ENCODE measurements at places on chromosomes 1 and 21.

- H3K27ac ChIP-seq = no peak overlapping the region
- H3K4me1 ChIP-seq = no peaks in the 10 kb centered on the region
- no peak overlapping the region for H3K4me3 ChIP-seq
- H3K27me3 ChIP-seq = no peaks in the 10 kb centered on the region
- H3K36me3 ChIP-seq = peaks cover 21% of the 10 kb centered on the region
Measured at GRCh38 chr1:35622510-35623178, 18.7 kb downstream of the PSMB2 start.

- H3K27ac ChIP-seq = no peak overlapping the region
- no peaks in the 10 kb centered on the region for H3K4me1 ChIP-seq
- no peaks in the 10 kb centered on the region for H3K27me3 ChIP-seq
- H3K4me3 ChIP-seq = no peak overlapping the region
Measured at GRCh38 chr1:93322349-93322748, 23.4 kb upstream of the DR1 start.

DNA sequence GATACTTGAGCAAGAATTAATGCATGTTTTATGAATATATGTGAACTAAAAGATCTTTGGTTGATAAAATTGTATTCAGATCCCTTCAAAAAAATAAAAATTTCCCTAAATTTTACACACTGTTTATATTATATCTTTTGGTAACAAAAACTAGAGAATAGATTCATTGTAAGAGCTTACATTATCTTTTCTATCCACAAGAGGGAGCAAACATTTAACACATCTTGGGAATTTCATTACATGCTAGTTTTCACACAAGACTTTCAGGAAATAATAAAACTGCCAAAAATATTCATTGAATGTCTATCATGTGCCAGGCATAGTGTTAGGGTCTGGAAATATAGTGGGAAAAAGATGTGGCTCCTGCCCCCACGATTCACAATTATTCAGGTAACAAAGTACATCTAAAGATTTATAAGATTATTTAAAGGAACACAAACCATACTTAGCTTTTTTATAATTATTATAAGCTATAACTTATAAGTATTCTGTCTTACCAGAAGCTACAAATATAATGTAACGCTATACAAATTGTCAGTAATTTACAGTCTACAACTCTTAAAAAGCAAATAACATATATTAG, 30.6 kb downstream of the FAF1 start:
- H3K27ac ChIP-seq = no peak overlapping the region
- no peak overlapping the region for H3K4me3 ChIP-seq
- peaks cover 6% of the 10 kb centered on the region for H3K36me3 ChIP-seq
- H3K4me1 ChIP-seq = peaks cover 22% of the 10 kb centered on the region
- no peaks in the 10 kb centered on the region for H3K27me3 ChIP-seq
- no peak for DNase-seq

DNA sequence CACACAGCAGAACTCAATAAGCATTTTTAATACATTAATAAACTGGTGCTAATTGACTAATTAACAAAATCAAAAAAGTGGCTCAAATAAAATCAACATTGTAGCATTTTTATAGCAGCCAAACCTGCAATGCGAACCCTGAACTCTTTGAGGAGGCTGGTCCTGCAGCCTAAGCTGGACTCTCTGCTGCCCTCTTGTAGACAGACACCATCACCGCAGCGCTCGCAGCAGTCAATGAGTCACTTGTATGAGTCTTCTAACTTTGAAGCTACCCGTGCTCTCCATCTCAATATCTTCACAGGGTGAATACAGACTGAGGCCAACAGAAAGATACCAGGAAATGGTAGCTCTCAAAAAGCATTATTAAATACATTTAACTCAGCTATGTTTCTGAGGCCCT, 9.7 kb upstream of the KRTAP7-1 start:
- H3K36me3 ChIP-seq = no peaks in the 10 kb centered on the region
- H3K4me1 ChIP-seq = no peaks in the 10 kb centered on the region
- H3K27me3 ChIP-seq = peaks cover 17% of the 10 kb centered on the region

GRCh38 chr1:74937176-74937575, 197.0 kb upstream of the LHX8 start:
- no peak overlapping the region for H3K4me3 ChIP-seq
- no peaks in the 10 kb centered on the region for H3K27me3 ChIP-seq
- no peaks in the 10 kb centered on the region for H3K36me3 ChIP-seq
- H3K4me1 ChIP-seq = no peaks in the 10 kb centered on the region
- no peak for DNase-seq

DNA sequence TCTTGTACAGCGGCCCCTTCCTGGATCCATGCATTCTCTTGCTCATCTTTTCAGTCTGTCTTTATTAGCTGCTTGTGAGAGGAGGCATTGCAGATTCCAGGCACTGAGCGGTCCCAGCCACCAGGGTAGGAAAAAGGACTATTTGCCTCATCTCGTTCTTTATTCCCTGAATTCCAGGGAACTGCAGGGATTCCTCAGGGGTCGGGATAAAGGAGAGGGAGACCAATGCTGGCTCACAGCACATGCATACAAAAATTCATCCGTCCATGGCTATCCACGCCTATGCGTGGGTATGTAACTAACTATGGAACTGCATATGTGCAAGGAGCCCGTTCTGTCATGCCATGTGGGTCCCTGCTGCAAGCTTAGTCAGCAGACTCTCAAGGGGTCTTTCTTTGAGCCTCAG, 879 bp upstream of the PLPPR5 start:
- peak overlapping the region; percentile 57 for H3K4me3 ChIP-seq
- no peaks in the 10 kb centered on the region for H3K36me3 ChIP-seq
- peaks cover 31% of the 10 kb centered on the region for H3K27me3 ChIP-seq
- H3K4me1 ChIP-seq = peaks cover 5% of the 10 kb centered on the region

- peaks cover 4% of the 10 kb centered on the region for H3K27me3 ChIP-seq
- DNase-seq = no peak
- no peaks in the 10 kb centered on the region for H3K4me1 ChIP-seq
- H3K4me3 ChIP-seq = no peak overlapping the region
Measured at GRCh38 chr1:57747818-57748217, 324.0 kb upstream of the DAB1 start.

- no peaks in the 10 kb centered on the region for H3K36me3 ChIP-seq
- no peaks in the 10 kb centered on the region for H3K27me3 ChIP-seq
- no peak overlapping the region for H3K27ac ChIP-seq
- H3K4me1 ChIP-seq = peaks cover 27% of the 10 kb centered on the region
Measured at GRCh38 chr1:169610108-169610507, 19.8 kb downstream of the SELP start.

DNA sequence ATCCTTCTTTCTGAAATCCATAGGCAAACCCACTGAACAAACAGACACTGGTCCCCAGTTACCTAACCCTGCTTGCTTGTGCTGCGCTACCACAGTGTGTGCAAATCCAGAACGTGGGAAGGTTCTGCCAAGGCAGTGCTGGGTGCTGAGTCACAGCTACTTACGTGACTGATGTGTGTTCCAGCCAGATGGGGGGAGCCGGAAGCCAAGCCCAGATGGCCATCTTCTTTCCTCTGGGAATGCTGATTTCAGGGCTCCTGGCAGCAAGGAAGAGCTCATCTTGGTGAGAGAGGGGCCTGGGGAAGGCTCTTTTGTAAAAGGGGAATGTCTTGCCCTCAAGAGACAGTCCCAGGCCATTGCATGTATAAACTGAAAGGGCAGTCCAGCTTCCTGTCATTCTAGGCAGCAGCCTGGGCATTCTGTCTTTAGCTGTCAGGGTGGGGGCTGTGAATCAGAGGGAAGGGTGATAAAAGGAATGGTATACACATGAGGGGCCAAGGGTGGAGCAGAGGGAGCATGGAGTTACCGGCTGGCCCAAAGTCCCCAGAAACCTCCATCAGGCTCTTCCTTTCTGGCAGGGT, 54.1 kb downstream of the CD46 start:
- peaks cover 47% of the 10 kb centered on the region for H3K4me1 ChIP-seq
- H3K27me3 ChIP-seq = no peaks in the 10 kb centered on the region
- DNase-seq = no peak
- peak overlapping the region; percentile 66 for H3K27ac ChIP-seq

GRCh38 chr1:183163316-183163715, 22.7 kb upstream of the LAMC2 start:
- H3K27me3 ChIP-seq = no peaks in the 10 kb centered on the region
- H3K36me3 ChIP-seq = no peaks in the 10 kb centered on the region
- no peak overlapping the region for H3K4me3 ChIP-seq
- H3K27ac ChIP-seq = no peak overlapping the region
- H3K4me1 ChIP-seq = no peaks in the 10 kb centered on the region

DNA sequence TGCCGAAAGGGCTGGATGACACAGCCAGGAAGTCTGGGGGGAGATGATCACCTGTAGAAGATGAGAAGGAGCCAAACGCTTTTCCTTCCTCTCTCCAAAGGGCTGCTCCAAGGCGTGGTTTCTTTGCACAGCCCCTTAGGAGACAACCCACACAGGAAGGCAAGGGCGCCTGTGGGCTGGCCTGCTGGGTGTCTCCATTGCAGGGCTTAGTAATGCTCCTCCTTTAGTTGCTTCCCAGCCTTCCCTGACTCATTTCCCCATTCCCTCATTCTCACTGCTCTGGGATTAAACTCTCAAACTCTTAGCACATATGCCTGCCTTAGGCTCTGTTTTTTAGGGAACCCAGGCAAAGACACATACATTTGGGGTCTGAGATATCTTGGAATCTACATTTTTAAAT, 1.7 kb upstream of the CLCA1 start:
- no peak for DNase-seq
- no peaks in the 10 kb centered on the region for H3K36me3 ChIP-seq
- no peak overlapping the region for H3K4me3 ChIP-seq
- H3K27me3 ChIP-seq = peaks cover 1% of the 10 kb centered on the region

GRCh38 chr1:221477252-221477651, 264.6 kb downstream of the DUSP10 start:
- DNase-seq = no peak
- no peak overlapping the region for H3K4me3 ChIP-seq
- peaks cover 10% of the 10 kb centered on the region for H3K27me3 ChIP-seq
- H3K27ac ChIP-seq = no peak overlapping the region
- H3K4me1 ChIP-seq = peaks cover 2% of the 10 kb centered on the region

GRCh38 chr1:206978259-206978658, 8.0 kb upstream of the FCAMR start:
- no peak overlapping the region for H3K4me3 ChIP-seq
- H3K27me3 ChIP-seq = no peaks in the 10 kb centered on the region
- H3K36me3 ChIP-seq = no peaks in the 10 kb centered on the region
- DNase-seq = no peak
- no peaks in the 10 kb centered on the region for H3K4me1 ChIP-seq
- no peak overlapping the region for H3K27ac ChIP-seq

GRCh38 chr1:118907466-118907865, 80.7 kb downstream of the TBX15 start:
- no peak overlapping the region for H3K27ac ChIP-seq
- DNase-seq = no peak
- H3K27me3 ChIP-seq = no peaks in the 10 kb centered on the region
- no peaks in the 10 kb centered on the region for H3K4me1 ChIP-seq
- no peak overlapping the region for H3K4me3 ChIP-seq
- H3K36me3 ChIP-seq = no peaks in the 10 kb centered on the region

Measured in activated naive CD4-positive, alpha-beta T cell treated with anti-CD3 and anti-CD28 coated beads for 36 hours (primary cell).